ENCODE measurements at places on chromosomes 16 and 17.

DNA sequence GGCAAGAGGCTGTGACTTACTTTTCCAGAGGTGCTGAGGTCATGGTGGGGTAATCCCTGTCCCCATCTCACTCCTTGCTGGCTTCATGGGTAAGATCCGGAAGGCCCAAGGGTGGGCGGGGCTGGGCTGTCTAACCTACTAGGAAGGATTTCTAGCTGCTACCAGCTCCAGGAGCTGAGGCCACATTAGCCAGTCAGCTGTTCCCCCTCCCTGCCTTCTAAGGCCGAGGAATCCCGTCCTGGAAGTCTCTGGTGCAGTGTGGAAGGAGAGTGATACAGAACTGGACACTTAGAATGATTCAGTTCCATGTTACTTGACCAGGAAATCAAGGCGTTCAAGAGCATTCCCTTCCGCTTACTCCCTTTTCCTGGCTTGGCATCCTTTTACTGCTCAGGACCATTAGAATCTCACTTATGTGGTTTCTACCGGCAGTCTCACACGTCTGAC lies 8.9 kb downstream of the GNGT2 start:
- DNase-seq: no peak

DNA sequence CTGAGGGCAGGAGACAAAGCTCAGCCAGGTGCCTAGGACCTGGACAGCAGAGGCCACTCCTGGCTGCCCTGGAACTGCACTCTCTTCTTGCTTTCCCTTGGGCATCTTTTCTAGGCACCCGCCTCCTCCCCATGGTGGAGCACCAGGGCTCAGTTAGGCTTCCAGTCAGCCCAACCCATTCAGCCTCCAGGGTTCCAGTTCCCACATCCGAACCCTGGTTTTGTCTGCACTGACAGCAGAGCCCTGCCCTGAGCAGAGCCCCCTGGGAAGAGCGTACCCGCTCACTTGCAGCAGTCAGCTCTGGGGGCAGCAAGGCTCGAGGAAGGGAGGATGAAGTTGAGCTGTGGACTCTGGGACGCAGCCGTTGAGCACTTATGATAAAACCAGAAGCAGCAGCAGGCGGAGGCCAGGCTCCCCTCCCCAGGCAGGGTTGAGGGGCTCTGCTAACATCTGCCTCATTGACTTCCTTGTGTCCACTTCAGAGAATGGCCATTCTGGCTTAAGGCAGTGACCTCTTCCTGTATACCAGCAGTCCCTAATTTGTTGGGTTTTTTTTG lies 213.2 kb downstream of the NTN1 start:
- no peak for DNase-seq

DNA sequence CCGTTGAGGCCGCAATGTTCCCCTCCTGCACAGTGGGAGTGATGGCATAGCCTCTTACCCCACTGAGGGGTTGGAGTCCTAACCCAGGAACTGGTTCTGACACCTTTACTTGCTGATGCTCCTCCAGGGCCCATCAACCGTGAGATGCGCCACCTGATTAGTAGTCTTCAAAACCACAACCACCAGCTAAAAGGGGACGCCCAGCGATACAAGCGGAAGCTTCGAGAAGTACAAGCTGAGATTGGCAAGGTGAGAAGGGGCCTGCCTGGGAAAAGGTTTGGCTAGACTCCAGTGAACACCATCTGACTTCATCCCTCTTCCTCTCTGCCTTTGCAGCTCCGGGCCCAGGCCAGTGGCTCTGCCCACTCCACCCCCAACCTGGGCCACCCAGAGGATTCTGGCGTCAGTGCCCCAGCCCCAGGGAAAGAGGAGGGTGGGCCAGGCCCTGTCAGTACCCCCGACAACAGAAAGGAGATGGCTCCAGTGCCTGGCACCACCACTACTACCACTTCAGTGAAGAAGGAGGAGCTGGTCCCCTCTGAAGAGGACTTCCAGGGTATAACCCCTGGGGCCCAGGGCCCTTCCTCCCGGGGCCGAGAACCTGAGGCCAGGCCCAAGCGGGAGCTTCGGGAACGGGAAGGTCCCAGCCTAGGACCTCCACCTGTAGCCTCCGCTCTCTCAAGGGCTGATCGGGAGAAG lies 5.8 kb downstream of the RNF40 start:
- DNase-seq: no peak

DNA sequence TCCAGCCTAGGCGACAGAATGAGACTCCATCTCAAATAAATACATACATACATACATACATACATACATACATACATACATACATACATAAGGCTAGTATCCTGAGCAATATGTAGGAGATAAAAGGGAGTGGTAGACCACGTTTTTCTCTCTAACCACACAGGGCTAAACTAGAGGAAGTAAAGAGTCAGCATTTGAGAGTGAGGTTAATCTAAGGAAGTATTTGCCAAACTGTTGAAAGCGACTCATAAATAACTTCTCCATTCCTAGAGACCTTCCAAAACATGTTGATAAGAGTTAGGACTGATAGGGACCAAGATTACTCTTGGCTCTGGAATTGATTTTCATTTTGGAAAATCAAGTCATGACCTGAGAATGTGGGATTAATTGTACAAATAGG lies 68.9 kb downstream of the NEUROD2 start:
- no peak for DNase-seq

GRCh38 chr16:56734429-56734828 lies 4.5 kb downstream of the NUP93 start:
- no peak for DNase-seq

- DNase-seq: no peak
Observed at GRCh38 chr16:84992717-84993075, 18.6 kb downstream of the ZDHHC7 start.

DNA sequence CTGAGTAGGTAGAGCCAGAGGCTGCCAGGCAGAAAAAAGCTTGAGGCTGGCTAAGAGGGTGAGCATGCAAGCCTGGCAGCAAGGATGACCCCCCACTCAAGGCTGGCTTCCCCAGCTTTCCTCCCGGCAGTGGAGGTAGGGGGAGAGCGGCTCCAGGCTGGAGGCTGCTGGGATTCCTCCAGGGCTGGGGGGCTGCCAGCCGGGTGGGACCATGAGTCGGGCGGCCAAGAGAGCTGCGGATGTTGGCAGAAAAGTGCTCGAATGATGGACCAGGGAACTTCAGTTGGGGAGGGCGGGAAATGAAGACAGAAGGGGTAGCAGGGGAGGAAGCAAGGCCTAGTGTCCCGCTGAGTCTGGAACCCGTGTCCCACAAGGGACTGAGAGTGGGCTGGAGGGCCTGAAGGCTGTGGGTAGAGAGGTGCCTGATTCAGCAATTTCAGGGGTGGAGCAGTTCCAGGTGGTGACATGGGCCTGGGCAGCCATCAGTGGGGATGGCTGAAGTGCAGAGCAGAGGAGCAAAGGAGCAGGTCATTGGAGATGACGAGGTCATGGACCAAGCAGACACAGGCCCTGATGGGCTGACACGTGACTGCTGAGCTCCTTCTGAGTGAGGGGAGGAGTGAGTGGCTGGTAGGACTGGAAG lies 20.3 kb downstream of the HSD11B2 start:
- no peak for DNase-seq

DNA sequence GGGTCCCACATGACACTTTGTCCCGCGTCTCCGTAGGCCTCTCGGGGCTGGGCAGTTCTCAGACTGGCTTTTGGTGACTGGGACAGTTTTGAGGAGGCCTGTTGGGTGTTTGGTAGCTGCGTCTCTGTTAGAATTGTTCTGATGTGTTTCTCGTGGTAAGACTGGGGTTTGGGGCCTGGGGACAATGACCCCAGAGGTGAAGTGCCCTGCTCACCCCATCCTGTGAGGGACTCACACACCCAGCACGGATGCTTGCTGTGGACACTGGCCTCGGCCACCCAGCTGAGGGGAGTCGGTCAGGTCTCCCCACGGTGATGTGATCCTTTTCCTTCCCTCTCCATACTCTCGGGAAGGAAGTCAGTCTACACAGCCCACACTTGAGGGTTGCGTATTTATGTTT lies 50.3 kb downstream of the METRNL start:
- DNase-seq: no peak

DNA sequence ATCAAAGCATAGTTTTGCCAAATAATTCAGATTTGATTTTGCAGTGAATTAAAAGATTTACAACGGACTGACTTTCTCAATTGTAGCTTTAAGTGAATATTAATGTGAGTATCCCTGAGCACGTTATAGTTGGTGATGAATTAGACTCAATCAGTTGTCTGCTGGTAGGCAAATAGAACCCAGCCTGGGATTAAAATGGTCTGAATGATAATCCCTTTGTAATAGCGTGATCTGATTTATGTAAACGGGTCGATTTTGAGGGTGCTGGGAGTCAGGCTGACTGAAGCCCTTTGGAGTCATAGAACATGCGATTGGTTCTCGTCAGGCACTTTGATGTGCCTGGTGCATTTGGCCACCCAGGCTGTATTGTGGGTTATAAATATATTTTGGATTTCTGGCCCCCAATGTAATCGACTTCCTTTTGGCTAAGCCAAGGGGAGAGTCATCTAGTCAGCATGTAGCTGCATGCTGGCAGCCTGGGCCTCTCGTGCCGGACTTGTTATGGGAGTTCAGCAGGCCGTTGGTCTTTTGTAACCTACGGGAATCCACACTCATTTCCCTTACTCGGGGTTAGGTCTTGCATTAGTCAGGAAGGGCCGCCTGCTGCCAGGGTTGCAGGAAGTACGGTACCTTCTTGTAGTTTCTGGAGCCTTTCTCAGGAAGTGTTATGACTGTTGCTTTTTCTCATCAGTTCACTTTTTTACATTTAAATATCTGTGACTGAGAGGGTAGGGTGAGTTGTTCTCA lies 5.4 kb downstream of the PGS1 start:
- no peak for DNase-seq

GRCh38 chr16:75271441-75272096 lies 20.1 kb upstream of the BCAR1 start:
- no peak for DNase-seq

- no peak for DNase-seq
Observed at GRCh38 chr16:58563775-58564174, 48.5 kb downstream of the SETD6 start.

DNA sequence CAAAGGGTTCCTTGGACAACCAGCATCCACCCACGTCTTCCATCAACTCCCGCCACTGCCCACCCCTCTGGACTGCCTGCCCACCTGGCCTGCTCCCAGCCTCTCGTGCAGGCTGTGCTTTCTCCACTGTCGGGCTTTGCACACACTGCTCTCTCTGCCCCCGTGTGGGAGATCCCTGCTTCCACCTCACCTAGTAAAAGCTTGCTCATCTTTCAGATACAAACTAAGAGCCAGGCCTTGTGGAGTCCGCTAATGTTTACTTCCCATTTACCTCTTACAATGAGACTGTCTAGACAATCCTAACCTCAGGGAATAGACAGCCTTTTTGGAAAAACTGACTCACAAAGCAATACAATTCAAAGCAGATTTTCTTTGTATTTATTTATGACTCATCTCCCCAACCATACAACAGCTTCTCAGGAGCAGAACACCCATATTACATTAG lies 67.6 kb downstream of the USP31 start:
- DNase-seq: no peak

GRCh38 chr17:21511363-21512195 lies 135.4 kb downstream of the KCNJ12 start:
- peak; percentile 18 for DNase-seq

- no peak for DNase-seq
Observed at GRCh38 chr16:85502357-85502756, 110.8 kb upstream of the GSE1 start.

DNA sequence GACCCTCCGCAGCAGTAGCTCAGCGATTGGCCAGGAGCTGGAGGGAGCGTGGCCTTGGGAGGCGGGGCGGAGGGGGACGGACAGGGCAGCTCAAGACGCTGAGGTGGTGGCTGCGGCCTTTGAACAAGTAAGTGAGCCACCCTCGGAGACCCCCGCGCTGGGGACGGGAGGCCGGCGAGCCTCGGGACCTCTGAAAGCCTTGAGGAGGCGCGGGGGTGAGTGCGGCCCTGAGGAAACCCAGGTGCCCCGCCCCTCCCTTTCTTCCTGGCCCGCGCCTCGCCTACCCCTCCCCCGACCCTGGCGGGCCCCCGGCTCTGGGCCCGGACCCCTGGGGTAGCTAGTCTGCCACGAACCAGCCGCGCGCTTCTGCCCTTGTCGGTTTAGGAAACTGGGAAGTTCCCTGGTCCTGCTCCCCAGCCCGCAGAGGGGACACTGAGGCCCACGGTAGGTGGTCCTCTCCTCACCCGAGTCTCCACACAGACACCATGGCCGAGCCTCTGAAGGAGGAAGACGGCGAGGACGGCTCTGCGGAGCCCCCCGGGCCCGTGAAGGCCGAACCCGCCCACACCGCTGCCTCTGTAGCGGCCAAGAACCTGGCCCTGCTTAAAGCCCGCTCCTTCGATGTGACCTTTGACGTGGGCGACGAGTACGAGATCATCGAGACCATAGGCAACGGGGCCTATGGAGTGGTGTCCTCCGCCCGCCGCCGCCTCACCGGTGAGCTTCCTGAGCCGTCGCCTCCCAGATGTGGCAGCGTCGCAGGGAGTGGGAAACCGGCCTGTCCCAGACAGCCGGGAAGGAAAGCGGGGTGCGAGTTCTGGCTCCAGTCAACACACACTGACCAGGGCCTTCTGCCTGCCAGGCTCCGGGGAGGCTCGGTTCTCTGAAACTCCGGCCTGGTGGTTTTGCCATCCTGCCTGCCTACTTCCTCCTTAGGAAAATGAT lies at the start of gene MAPK7:
Gene MAPK7 (plus strand): TSS at position 83 of the 945 bp plus-strand sequence. CDS start 403 bp downstream, at position 486.
- DNase-seq: no peak

- no peak for DNase-seq
Observed at GRCh38 chr16:66660422-66661209, 35.9 kb downstream of the CMTM4 start.

DNA sequence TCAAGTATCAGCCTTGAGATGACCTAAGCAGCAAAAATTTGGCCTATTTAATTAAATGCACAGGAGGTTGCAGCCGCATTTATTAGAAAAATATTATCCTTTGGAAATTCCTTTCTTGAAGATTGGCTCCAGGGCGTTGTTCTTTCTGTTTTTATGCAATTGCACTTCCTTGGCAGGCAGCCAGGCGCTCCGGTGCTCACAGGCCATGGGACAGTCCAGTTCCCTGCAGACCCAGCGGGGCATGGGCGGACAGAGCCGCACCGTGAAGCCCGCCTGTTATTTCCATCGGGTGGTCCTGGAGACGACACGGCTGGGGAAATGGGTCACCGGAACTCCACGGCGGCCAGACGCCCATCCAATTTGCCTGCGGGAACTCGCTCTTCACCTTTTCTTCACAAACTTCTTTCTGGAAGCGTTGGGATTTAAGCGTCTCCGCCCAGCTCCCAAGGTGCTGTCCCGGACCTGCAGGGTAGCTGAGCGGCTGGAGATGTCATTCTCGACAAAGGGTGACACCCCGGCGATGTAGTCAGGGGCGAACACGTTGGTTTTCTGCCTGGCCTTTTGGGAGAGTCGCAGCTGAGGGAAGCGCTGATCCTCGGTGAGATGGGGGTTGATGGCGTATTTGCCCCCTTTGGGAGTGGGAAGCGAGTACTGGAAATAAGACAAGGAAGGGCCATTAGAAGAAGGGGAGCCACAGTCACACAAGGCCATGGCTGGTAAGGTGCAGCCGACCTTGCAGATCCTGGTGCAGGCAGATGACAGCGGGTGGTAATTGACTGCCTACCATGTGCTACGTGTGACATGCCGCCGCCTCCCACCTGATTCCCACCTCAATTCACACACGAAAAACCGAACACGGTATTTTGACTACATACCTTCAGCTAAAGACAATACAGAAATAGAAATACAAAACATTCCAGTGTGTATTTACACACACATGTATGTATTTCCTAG lies 12.5 kb downstream of the NOB1 start:
- no peak for DNase-seq

Data from stimulated activated CD8-positive, alpha-beta memory T cell treated with anti-CD3 and anti-CD28 coated beads, Interleukin-15, amount 100 ng/mL, for 4 hours (primary cell).